Bronchial epithelial cell (primary cell): ENCODE measurements at places on chromosomes 16 and 17. TPM values are rescaled to one million over a fixed set of nuclear protein-coding genes. Genes with fewer than 3 reads are reported as not detected.

Gene TNFRSF13B
- not detected in 2 replicates for total RNA-seq

Gene WNT3
- total RNA-seq: 0.79 and 1.0 TPM in 2 replicates

Gene PGP
- total RNA-seq: 9.1 and 9.5 TPM in 2 replicates

Gene GP1BA
- total RNA-seq: not detected in 2 replicates

Gene MT1M
- 0.26 TPM in 1 of 2 replicates, not detected in the other for total RNA-seq

Gene WNT9B
- not detected in 2 replicates for total RNA-seq

Gene PROCA1
- total RNA-seq: 0.26 and 0.64 TPM in 2 replicates

Gene SLC2A4
- total RNA-seq: under 0.01 and 0.13 TPM in 2 replicates

Gene TMED6
- 0.13 TPM in 1 of 2 replicates, not detected in the other for total RNA-seq

Gene KIAA0753
- total RNA-seq: 6.6 and 9.2 TPM in 2 replicates

Gene IL21R
- total RNA-seq: not detected in 2 replicates

Gene PPY
- not detected in 2 replicates for total RNA-seq

Gene IL34
- total RNA-seq: 0.26 and 2.0 TPM in 2 replicates

Gene PNMT
- not detected in 2 replicates for total RNA-seq

Gene ACSM2A
- total RNA-seq: not detected in 2 replicates

Gene KRTAP9-4
- total RNA-seq: not detected in 2 replicates

Gene DYNLL2
- 16.8 and 27.3 TPM in 2 replicates for total RNA-seq

Gene KATNIP
- total RNA-seq: 14.7 and 21.8 TPM in 2 replicates

Gene CES5A
- total RNA-seq: not detected in 2 replicates

Gene FBXW10B
- total RNA-seq: 1.3 and 3.6 TPM in 2 replicates

Gene TLCD3B
- total RNA-seq: not detected in 2 replicates

Gene RUNDC1
- 10.3 and 11.8 TPM in 2 replicates for total RNA-seq
